ENCODE measurements at places on chromosomes 1 and 21. TPM values are rescaled to one million over a fixed set of nuclear protein-coding genes. Genes with fewer than 3 reads are reported as not detected.

GJA9 gene
- not detected for total RNA-seq

GRCh38 chr1:195790514-195791168 lies 817.6 kb downstream of the KCNT2 start:
- no peaks in the 10 kb centered on the region for H3K27me3 ChIP-seq
- no peaks in the 10 kb centered on the region for H3K36me3 ChIP-seq
- H3K27ac ChIP-seq, result no peak overlapping the region
- no peak for DNase-seq
- H3K4me3 ChIP-seq, result no peak overlapping the region

GRCh38 chr21:44872649-44873355 lies 688 bp downstream of the PTTG1IP start:
- DNase-seq, result peak; percentile 48
- peaks cover 19% of the 10 kb centered on the region for H3K36me3 ChIP-seq
- H3K4me1 ChIP-seq, result peaks cover 68% of the 10 kb centered on the region
- H3K27me3 ChIP-seq, result no peaks in the 10 kb centered on the region
- H3K4me3 ChIP-seq, result peak overlapping the region; percentile 92
- H3K27ac ChIP-seq, result peak overlapping the region; percentile 75

DNA sequence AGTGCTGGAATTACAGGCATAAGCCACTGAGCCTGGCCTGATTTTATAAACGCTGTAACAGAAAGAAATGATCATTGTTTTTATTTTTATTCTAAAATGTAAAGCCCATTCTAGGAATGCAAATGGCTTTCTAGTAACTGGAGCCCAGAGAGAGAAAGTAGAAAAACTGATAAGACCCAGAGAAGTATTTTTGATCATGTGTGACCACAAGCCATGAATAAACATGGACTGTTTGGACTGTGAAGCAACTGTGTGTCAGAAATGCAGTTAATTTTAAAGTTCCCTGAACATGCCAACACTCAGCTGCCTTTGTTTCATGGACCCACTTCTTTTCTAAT lies 39.7 kb downstream of the EIF2B3 start:
- H3K4me1 ChIP-seq, result peaks cover 19% of the 10 kb centered on the region
- H3K27ac ChIP-seq, result no peak overlapping the region
- H3K36me3 ChIP-seq, result no peaks in the 10 kb centered on the region
- H3K27me3 ChIP-seq, result no peaks in the 10 kb centered on the region
- no peak overlapping the region for H3K4me3 ChIP-seq

DNA sequence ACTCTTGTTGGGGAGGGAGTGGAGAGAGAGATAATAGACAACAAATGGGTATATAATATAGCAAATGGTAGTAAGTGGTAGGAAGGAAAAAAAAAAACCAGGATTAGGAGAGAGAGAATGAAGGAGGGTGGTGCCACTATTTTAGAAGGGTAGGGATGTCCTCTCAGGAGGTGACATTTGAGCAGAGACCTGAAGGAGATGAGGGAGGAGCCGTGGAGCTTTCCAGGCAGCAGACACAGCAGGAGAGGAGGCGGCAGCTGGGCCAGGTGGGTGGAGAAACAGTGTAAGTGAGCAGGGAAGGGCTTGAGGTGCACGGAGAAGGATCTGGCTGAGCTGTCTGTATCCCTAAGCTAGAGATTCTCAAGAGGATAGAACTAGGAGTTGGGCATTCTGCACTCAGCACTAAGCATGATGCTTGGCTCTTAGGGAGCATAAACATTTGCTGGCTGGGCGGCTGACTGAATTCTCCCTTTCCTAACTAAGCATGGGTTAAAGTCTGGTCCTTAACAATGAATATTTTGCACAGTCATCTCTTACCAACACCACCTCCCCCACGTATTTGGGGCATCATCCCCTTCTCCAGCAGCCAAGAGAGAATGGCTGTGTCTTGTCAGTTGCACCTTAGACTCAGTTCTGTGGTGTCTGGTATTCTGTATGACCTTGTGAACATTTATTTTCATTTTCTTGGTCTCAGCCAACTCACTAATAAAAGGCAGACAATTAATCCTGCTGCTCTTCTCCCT lies 27.6 kb upstream of the SARS1 start:
- no peaks in the 10 kb centered on the region for H3K36me3 ChIP-seq
- no peak overlapping the region for H3K27ac ChIP-seq
- no peak for DNase-seq
- H3K4me1 ChIP-seq, result peaks cover 2% of the 10 kb centered on the region
- H3K4me3 ChIP-seq, result no peak overlapping the region

DNA sequence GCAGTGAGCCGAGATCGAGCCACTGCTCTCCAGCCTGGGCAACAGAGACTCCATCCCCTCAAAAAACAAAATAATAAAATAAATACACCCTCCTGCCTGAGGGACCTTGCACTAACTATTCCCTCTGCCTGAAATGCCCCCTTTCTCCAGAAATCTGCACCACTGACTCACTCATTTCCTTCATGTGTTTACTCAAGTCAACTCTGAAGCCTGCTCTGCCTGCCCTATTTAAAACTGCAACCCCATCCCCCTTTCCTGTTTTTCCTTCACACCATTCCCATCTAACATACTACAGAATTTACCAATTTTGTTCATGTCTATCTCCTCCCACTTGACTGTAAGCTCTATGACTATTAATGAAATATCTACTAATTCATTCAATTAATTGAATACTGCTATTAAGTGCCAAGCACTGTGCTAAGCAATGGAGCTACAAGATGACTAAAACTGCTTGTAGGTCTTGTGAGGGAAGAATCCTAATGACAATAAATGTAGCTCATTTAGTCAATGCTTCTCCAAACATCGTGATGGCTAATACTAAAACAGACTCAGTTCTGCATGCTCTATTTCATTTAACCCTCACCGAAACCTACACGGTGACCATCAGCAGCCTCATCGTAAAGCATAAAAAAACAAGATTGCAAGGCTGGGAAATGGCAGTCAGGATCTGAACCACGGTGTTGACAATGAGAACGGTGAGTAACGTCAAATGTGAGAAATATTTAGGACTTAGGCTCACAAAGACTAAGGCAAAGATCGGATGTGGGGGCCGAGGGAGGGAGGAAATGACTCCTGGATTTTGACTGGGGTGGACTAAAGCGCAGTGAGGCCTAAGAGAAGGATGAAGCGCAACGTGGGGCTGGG lies 749 bp upstream of the TMEM39B start:
- DNase-seq, result no peak
- H3K27me3 ChIP-seq, result no peaks in the 10 kb centered on the region
- peaks cover 38% of the 10 kb centered on the region for H3K4me1 ChIP-seq
- peak overlapping the region; percentile 76 for H3K4me3 ChIP-seq
- H3K27ac ChIP-seq, result peak overlapping the region; percentile 87
- peaks cover 7% of the 10 kb centered on the region for H3K36me3 ChIP-seq

GRCh38 chr1:180229483-180230415 lies at the start of gene LHX4:
TSS of gene LHX4 (plus strand) at chr1:180230264. CDS start at chr1:180230530, 266 bp downstream.
- no peak within 1 kb of the TSS for H3K27ac ChIP-seq
- peaks cover 70% of the 10 kb centered on the region for H3K27me3 ChIP-seq
- DNase-seq, result peak; percentile 43
- H3K4me1 ChIP-seq, result peaks cover 24% of the 10 kb centered on the region
- H3K36me3 ChIP-seq, result no peaks in the 10 kb centered on the region

DNA sequence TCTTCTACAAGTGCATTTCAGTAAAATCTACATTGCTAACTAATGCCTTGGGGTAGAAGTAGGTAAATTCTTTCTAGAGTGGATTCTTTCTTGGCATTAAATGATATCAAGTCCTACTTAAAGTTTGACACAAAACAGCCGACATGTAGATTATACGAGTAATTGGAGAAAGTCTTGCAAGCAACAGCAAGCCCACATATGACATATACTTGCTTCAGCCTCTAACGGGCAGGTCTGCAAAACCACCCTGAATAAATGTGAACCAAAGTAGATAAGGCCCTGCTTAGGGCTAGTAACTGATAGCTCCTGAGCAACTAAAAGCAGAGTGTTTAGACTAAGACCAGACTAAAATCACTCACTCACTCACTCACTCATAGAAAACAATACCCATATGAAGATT lies 203.2 kb downstream of the LTN1 start:
- H3K4me1 ChIP-seq, result no peaks in the 10 kb centered on the region
- no peaks in the 10 kb centered on the region for H3K27me3 ChIP-seq
- H3K36me3 ChIP-seq, result peaks cover 14% of the 10 kb centered on the region
- H3K27ac ChIP-seq, result no peak overlapping the region
- H3K4me3 ChIP-seq, result no peak overlapping the region

- H3K27ac ChIP-seq, result peak overlapping the region; percentile 56
- peaks cover 82% of the 10 kb centered on the region for H3K36me3 ChIP-seq
- H3K4me3 ChIP-seq, result no peak overlapping the region
- peaks cover 48% of the 10 kb centered on the region for H3K4me1 ChIP-seq
Measured at GRCh38 chr1:111441573-111442192, 7.4 kb downstream of the WDR77 start.

- H3K4me1 ChIP-seq, result peaks cover 36% of the 10 kb centered on the region
- peak; percentile 52 for DNase-seq
- peaks cover 11% of the 10 kb centered on the region for H3K36me3 ChIP-seq
- peak overlapping the region; percentile 93 for H3K4me3 ChIP-seq
- H3K27ac ChIP-seq, result peak overlapping the region; percentile 87
- H3K27me3 ChIP-seq, result no peaks in the 10 kb centered on the region
Measured at GRCh38 chr1:42334240-42335049, 590 bp downstream of the FOXJ3 start.

GRCh38 chr1:199157494-199157893 lies 518.7 kb downstream of the PTPRC start:
- H3K4me3 ChIP-seq, result no peak overlapping the region

MYOG gene
- total RNA-seq, result not detected

ZNF683 gene
- 24.0 TPM for total RNA-seq

EXTL1 gene
- total RNA-seq, result not detected

DNA sequence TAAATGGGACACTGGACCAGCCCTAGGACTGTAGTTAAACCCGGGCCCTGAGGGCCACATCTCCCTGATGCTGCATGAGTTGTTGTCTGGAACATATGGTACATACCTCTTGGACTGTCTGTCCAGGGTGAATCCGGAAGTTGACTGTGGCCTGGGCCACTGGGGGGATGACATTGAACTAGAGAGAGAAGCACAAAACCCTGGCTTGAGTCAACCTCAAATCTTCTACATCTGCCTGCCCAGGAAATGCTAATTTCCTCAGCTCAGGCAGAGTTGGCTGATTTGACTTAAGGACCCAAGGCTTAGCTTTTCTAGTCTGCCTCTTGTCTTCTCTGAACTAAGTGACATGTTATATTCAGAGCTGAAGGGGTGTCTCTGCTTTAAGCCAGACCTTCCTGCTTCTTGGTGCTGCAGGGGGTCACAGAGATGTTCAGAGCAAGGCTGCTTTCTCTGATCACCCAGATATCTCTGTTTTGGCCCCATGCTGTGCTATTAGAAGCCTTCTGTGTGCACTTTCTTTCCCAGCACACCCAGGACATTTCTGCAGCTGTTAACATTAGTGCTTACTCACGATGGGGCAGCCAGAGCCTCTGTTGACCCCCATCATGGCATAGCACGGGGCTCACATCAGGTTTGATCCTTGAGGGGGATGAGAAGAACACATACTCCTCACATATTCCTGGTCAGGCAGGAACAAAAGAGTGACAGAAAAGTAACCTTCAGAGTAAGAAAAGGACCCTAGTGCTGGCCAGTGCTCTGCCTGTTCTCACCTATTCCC lies 9.6 kb downstream of the PM20D1 start:
- no peak overlapping the region for H3K27ac ChIP-seq
- no peaks in the 10 kb centered on the region for H3K27me3 ChIP-seq
- no peaks in the 10 kb centered on the region for H3K36me3 ChIP-seq
- H3K4me3 ChIP-seq, result no peak overlapping the region

DNA sequence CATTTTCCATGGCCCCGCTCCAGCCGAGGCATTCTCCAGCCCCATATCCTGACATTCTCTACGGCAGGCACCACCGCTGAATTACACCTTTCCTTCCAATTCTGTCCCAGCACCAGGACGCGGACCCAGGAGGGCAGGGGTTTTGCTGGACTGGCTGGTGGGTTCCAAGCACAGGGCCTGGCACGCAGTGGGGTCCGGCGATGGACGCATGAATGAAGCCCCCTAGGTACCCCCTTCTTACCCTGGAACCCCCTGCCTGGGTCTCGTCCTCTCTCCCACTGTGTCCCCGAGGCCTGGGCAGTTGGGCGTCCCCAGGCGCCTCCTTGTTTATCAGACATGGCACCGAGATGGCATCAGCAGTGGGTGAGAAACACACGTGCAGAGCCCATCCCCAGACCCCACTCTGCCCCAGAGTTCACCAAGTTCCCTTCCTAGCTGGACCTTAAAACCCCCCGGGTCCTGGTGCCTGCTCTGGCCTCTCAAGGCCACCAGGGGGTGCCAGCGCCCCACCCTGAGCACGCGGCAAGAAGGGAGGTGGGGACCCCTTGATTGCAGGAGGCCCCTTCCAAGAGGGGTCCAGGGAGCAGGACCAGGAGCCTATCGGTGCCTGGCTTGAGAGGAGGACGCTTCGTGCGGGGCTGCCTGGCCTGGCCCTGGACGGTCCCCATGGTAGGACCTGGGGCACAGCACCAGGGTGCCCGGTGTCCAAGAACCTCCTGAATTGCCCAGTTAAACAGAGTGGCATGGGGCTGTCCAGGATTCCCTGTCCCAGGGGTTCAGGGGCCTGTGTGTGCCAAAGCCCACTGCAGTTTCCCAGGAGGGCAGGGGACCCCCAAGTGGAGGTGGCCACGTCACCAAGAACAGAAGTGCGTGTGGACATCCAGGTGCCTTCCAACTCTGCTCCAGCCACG lies 46.1 kb downstream of the MEGF6 start:
- no peak overlapping the region for H3K4me3 ChIP-seq
- H3K36me3 ChIP-seq, result no peaks in the 10 kb centered on the region
- no peak overlapping the region for H3K27ac ChIP-seq
- no peaks in the 10 kb centered on the region for H3K27me3 ChIP-seq
- H3K4me1 ChIP-seq, result no peaks in the 10 kb centered on the region
- peak; percentile 43 for DNase-seq

TMEM240 gene
- 1.0 TPM for total RNA-seq

DNA sequence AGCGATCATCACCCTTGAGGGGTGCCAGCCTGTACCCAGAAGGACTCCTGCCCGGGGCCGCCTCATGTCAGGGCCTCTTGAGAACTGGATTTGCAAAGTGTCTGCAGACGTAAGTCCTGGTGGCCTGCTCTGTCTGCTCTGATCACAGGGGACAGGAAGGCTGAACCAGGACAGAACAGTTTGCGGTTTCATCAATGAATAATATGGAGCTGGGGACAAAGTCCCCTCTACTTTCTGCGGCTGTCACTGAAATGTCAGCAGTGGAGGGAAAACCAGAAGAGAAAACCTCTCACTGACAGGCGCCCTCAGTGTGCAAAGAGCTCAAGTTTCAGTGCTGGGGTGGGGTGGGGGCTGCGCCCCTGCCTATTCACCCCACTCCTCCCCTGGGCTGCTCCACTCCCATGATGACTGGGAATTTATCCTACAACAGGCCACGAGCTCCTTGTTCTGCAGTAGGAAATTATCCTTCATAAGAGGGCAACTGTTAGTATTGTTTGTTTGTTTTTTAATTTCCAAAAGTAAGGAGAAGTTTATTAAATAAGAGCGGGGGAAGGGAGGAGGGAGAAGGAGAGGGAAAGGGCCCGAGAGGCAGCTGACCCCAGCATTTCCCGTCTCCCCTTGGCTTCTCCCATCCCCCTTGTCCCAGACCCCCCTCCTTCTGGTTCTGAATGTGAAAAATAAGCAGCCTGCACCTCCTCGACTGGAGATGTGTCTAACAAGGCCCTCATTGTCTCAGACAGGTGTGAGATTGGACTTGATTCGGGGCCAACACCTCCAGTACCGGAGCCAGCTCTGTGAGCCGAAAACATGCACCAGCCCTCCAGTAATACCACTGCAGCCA lies 149.2 kb downstream of the CLIC6 start:
- H3K36me3 ChIP-seq, result peaks cover 4% of the 10 kb centered on the region
- peaks cover 3% of the 10 kb centered on the region for H3K27me3 ChIP-seq
- no peak for DNase-seq
- H3K4me1 ChIP-seq, result no peaks in the 10 kb centered on the region

LAMC1 gene
- total RNA-seq, result not detected

CTSS gene
- 65.8 TPM for total RNA-seq

KLF17 gene
- not detected for total RNA-seq

GRCh38 chr1:162214202-162214601 lies 144.7 kb downstream of the NOS1AP start:
- H3K4me3 ChIP-seq, result no peak overlapping the region
- no peaks in the 10 kb centered on the region for H3K36me3 ChIP-seq
- no peaks in the 10 kb centered on the region for H3K4me1 ChIP-seq
- H3K27me3 ChIP-seq, result peaks cover 5% of the 10 kb centered on the region

TSSK3 gene
- not detected for total RNA-seq
